ENCODE measurements at places on chromosomes 7 and 10.

DNA sequence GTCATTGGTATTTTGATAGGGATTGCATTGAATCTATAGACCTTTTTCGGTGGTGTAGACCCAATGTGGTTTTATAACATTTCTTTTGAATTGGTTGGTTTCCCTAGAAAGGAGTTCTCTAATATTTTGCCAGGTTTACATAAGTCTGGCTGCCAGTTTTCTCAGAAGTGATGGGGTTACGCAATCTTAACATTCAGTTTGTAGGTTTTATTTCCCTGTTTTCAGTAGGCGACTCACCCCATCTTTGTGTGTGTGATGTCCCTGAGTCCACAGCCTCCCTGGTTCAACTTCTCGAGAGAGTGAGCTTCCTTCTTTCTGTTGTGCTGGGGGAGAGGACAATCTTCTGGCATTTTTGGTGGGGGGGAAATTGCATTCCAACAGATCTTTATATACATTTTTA, 9.6 kb upstream of the KIF5B start:
- no peak for DNase-seq

- DNase-seq = no peak
Observed at GRCh38 chr10:11076221-11076620, 58.5 kb downstream of the CELF2 start.

DNA sequence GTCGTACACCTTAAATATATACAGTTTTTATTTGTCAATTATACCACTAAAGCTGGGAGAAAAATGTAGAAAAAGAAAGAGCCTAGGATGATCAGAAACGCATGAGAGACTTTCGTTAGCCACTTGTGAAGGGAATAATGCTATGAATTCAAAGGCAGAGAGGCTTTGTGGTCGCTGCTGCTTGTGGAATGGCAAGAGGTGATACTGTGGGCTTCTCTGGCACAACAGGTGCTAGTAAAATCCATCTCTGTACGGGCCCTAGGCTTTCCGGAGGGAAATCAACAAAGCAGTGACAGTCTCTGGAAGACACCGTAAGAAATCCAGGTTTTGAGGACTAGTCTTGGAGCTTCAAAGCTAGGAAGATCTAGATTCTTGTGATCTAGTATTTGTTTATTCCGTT, 52.6 kb downstream of the LRRC72 start:
- DNase-seq = no peak

GRCh38 chr10:88512599-88512998, 70.5 kb downstream of the RNLS start:
- no peak for DNase-seq

- DNase-seq = no peak
Observed at GRCh38 chr7:143408686-143409561, at the start of gene EPHA1. TSS of gene EPHA1 (minus strand) at chr7:143408856. CDS start at chr7:143408805, 51 bp downstream.

DNA sequence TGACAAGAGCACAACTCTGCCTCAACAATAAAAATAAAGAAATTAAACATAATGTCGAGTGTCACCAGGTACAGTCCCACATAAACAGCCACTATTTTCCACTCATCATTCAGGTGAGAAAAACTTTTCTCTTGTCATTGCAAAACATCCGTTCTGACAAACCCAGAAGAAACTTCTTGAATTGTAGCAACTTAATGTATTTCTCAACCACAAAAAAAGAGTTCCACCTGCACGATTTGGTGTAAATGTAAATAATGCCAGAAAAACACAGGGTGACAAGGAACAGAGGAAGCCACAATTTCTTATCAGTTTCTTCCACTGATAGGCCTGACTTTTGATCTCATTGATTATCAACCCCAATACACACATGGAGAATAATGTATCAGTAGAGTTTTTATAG, 26.8 kb upstream of the INSIG1 start:
- DNase-seq = no peak

- no peak for DNase-seq
Observed at GRCh38 chr7:154375956-154376355, 323.8 kb downstream of the DPP6 start.
